Stimulated activated CD4-positive, alpha-beta T cell treated with anti-CD3 and anti-CD28 coated beads, Interleukin-4, amount 100 ng/mL, for 48 hours (primary cell): ENCODE measurements at places on chromosomes 11 and 22.
A peak's percentile ranks its signal among the peaks of the same experiment; 100 is the strongest.

GRCh38 chr11:56841210-56841810 is 92.8 kb upstream of the OR9G4 start:
- DNase-seq: peak; percentile 6

GRCh38 chr11:57971272-57972012 is 52.2 kb upstream of the OR9Q1 start:
- no peak for DNase-seq

GRCh38 chr11:11020747-11021149 is 162.9 kb upstream of the ZBED5 start:
- DNase-seq: no peak

DNA sequence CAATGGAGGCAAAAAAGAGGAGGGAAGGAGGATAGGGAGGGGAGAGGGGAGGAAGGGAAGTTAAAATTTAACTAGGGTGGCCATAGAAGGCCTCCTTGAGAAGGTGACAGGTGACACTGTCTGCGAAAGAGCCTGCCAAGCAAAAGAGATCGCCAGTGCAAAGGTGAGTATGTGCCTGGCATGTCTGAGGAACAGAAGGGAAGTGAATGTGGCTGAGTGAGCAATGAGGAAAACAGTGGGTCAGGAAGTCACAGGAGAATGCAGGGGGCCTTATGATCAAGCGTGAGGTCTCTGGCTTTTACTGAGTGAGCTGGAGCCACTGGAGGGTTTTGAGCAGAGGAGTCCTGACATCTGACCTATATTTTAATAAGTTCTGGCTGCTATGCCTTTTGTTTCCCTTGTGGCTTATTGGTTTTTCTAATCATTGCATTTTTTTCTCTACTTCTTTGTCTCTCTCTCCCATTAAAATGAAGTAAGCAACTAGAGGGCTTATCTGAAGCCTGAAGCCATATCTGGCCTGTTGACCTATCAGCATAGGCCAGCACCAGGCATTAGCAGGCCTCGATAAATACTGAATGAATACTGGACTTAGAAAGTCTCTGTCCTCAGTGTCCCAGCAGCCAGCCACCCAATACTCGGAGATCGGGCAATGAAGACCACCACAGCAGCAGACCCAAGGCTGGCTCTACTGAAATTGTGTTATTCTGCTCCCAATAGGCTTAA is 5.6 kb downstream of the AP1B1 start:
- DNase-seq: no peak

- DNase-seq: no peak
These were observed 92.9 kb downstream of the FBXO7 start for GRCh38 chr22:32567544-32567943.

DNA sequence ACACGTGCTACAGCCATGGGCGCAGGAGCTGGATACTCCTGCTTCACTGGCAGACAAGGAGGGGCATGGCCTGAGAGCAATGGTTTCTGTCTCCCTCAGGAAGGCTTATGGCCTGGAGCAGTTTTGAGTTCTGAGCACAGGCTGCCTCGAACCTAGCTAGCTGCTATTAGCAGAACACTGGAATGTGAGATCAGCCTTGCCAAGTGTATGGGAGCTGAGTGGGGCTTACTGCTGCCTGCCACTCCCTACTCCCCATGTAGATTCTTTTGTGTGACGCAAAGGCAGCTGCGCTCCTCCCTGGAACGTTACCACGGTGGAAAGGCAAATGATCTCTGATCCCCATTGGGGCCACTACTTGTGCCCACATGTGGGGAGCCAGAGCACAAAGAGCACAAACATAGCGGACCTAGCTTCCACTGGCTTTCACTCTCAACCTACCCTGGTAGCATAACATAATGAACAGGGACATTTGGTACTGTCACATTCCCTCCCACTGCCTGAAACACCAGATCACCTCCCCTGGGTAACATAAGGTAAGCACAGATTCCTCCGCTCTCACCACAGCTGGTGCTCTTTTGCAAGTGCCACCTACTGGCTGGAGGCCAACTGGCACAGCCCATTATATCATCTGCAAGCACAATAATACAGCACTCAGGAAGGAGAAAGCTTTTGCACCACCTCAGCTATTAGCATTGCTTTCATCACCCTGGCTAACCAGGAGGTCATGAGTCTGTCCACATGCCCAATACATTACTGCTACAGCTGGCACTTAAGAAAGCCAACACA is 84.6 kb upstream of the GUCY1A2 start:
- no peak for DNase-seq

DNA sequence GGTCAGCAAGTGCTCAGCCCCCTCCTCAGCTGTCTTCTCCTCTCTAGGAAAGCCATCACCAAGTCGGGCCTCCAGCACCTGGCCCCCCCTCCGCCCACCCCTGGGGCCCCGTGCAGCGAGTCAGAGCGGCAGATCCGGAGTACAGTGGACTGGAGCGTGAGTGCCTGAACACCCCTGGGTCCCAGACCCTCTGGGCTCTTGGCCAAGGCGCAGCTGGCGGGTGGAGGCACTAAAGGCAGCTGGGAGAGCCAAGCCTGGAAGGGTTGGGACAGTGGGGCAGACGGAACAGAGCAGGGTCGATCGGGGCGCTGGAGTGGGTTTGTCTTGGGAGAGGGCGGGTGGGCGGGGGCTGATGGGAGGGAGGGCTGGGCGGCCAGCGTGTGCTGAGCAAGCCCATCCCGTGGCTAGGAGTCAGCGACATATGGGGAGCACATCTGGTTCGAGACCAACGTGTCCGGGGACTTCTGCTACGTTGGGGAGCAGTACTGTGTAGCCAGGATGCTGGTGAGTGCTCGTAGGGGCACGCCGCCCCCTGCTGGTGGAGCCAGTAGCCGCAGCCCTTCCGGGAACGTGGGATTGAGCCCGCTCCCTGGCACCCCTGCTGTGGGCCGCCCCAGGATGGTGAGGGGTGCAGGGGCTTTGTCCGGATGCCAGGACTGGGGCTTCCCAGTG is 14.1 kb upstream of the MDK start:
- DNase-seq: peak; percentile 69

DNA sequence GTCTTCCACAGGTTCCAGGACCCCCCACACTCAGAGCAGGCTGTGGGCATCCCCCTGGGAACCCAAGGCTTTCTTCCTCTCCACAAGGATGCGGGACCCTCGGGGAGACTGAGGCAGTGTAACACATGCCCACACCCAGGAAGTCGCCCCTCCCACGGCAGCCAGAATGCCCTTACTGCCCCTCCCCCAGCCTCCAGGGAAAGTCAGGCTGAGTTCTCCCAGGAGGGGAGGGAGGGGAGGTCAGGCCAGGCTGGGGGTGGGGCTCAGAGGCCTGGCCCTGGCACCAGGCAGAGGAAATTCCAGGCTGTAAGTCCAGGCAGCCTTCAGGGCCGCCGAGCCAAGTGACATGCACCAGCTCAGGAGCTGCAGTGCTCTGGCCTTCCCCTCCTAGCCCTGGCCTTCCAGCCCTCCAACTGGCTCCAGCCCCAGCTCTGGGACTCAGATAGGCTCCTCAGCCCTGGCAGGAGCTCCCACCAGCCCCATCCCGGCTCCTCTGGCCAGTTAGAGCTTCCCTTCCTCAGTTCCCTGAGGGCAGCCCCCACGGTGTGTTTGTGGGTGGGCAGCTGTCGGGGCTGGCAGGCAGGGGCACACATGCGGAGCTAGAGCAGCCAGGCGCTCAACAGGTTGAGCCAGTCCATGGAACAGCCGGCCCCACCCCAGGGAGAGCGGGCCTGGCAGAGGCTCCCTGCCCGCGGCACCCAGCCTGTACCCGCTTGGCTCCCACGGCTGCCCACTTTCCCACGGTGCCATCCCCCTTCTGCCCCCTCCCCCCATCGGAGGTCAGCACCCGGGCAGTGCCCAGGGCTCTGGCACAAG is 3.6 kb downstream of the BCL9L start:
- DNase-seq: no peak

DNA sequence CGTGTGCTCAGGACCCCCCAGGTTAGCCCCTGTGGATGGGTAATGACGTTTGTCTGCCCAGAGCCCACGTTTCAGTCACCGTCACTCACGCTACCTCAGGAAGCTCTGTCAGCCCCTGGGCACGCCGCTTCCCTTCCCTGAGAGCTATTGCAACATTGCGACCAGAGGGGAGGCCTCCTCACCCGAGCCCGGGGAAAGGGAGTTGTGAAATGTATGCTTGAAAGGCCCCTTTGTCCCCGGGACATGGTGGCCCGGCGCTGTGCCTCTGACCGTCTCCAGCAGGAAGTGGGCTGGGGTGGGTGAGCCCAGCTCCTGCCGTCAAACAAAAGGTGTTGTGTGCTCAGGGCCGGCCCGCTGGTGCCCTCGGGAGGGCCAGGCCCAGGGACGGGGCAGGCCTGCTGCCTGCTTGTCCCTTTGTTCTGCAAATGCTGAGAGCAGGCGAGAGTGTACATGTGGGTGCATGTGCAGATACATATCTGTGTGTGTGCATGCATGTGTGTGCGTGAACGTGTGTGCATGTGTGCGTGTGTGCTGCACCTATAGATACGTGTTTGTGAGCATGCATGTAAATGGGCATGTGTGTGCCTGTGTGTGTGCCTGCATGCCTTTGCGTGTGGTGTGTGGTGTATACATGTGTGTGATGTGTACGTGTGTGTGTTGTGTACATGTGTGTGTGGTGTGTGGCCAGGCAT is 1125.0 kb downstream of the BRD1 start:
- no peak for DNase-seq

DNA sequence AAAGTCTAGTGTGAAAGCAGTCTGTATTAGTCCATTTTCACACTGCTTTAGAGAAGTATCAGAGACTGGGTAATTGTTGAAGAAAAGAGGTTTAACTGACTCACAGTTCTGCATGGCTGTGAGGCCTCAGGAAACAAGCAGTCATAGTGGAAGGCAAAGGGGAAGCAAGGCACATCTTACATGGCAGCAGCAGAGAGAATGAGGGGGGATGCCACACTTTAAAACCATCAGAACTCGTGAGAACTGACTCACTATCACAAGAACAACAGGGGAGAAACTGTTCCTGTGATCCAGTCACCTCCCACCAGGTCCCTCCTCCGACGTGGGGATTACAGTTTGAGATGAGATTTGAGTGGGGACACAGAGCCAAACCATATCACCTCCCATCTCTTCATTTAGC is 13.8 kb upstream of the TUBA8 start:
- no peak for DNase-seq

DNA sequence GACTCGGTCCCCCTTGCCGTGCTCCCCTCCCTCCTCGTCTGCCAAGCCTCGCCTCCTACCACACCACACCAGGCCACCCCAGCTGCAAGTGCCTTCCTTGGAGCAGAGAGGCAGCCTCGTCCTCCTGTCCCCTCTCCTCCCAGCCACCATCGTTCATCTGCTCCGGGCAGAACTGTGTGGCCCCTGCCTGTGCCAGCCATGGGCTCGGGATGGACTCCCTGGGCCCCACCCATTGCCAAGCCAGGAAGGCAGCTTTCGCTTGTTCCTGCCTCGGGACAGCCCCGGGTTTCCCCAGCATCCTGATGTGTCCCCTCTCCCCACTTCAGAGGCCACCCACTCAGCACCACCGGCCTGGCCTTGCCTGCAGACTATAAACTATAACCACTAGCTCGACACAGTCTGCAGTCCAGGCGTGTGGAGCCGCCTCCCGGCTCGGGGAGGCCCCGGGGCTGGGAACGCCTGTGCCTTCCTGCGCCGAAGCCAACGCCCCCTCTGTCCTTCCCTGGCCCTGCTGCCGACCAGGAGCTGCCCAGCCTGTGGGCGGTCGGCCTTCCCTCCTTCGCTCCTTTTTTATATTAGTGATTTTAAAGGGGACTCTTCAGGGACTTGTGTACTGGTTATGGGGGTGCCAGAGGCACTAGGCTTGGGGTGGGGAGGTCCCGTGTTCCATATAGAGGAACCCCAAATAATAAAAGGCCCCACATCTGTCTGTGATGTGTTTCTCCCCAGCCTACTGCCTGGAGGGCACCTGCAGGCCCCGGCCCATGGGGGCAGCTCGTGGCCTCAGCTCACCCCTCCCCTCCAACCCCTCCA is 29.8 kb downstream of the CAPN1 start:
- DNase-seq: no peak

DNA sequence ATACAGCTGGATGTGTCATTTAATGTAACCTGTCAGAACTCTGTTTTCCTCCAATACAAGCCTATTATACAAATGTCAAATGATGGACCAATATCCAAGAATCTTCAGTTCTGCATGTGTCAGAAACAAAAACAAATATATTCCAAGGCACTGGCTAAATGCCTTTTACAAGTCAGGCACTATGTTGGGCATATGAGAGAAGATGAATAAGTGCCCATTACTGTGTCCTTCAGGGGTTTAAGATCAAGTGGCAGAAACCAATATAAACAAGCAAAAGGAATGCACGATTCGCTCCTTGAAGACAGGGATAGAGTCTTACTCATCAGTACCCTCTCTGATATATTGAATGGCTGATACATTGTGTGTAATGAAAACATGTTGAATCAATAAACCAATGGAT is 254.4 kb downstream of the TTC28 start:
- no peak for DNase-seq
